ENCODE measurements at places on chromosomes 3 and 15. TPM values are rescaled to one million over a fixed set of nuclear protein-coding genes. Genes with fewer than 3 reads are reported as not detected.

The KCTD6 gene
- total RNA-seq, result 15.4 TPM

The FGF7 gene
- 109 TPM for total RNA-seq

The ACSBG1 gene
- total RNA-seq, result not detected

The LRRC31 gene
- total RNA-seq, result not detected

The CYP1A1 gene
- total RNA-seq, result 1.1 TPM

The OTOL1 gene
- not detected for total RNA-seq

The STRIT1 gene
- total RNA-seq, result not detected
